ENCODE measurements at places on chromosomes 4 and X.

GRCh38 chrX:19805046-19805690 lies 82.2 kb downstream of the SH3KBP1 start:
- DNase-seq, result no peak

DNA sequence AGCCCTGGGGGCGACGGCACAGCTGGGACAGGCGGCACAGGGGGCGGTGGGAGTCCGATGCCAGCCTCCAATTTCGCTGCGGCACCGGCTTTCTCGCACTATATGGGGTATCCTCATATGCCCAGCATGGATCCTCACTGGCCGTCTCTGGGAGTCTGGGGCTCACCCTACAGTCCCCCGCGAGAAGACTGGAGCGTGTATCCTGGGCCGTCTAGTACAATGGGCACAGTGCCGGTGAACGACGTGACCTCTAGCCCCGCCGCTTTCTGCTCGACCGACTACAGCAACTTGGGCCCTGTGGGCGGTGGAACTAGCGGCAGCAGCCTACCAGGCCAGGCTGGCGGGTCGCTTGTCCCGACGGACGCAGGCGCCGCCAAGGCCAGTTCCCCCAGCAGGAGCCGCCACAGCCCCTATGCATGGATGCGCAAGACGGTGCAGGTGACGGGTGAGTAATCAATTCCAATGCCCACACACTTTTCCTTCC lies 500 bp downstream of the CDX4 start:
- DNase-seq, result no peak

DNA sequence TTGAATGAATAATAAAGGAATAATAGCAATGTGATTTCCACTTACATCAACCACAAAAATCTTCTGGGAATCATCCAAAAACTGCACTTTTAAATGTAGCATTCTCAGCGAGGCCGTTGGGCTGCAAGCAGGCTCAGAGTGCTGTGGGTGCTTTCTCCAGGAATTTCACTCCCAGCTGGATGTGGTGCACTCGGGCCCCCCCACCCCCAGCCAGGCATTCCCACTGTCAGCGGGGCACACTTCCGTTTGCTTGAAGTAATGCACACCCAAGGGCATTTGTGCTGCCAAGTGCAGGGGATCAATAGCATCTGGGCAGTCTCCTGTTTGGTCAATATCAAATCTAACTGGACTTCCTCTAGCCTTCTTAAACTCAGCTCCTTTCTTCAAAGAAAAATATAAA lies at the start of gene FRMD7:
TSS of gene FRMD7 (minus strand) at position 278 of the 400 bp plus-strand sequence. CDS start at position 102, 176 bp downstream.
- no peak for DNase-seq

- DNase-seq, result no peak
Measured at GRCh38 chr4:138392751-138393308, 150.7 kb upstream of the SLC7A11 start.

- no peak for DNase-seq
Measured at GRCh38 chr4:8537041-8537461, 43.1 kb upstream of the GPR78 start.

GRCh38 chr4:16233569-16234177 lies 7.4 kb upstream of the TAPT1 start:
- no peak for DNase-seq

GRCh38 chrX:72539822-72540221 lies 32.8 kb downstream of the HDAC8 start:
- no peak for DNase-seq

GRCh38 chrX:39258331-39258730 lies 457.1 kb downstream of the MID1IP1 start:
- DNase-seq, result no peak

DNA sequence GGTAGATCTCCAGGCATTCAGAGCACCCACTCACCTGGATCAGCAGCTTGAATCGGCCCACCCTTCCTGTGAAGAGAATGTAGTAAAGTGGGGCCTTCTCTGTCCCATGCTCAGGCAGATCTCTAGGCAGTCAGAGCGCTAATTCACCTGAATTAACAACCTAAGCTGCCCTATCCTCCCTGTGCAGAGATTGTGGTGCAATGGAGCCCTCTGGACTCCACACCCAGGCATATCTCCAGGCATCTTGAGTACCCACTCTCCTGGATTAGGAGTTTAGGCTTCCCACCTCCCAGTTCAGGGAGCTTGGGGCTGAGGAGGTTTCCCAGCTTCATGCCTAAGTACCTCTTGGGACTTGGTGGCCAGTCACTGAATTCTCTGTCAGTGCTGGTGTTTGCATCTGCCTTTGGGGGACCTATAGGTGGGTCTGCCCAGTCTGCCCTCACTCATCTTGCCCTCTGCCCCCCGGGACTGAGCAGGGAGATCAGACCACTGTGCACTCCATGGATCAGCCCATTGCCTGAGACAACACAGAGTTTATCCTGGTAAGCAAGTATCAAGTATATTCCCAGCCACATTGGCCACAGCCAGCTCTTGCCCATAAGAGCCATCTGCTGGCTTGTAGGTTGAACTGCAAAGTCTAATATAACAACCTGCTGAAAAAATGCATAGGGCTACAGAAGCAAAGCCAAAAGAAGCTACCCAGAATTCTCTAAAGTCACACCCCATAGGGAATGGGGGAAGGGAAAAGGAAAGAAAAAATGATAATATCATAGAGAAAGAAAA lies 372.9 kb downstream of the KLHL13 start:
- no peak for DNase-seq
